Stimulated activated CD8-positive, alpha-beta memory T cell treated with anti-CD3 and anti-CD28 coated beads, Interleukin-4, amount 100 ng/mL, for 1 hour (primary cell): ENCODE measurements at places on chromosomes 5 and 9.

DNA sequence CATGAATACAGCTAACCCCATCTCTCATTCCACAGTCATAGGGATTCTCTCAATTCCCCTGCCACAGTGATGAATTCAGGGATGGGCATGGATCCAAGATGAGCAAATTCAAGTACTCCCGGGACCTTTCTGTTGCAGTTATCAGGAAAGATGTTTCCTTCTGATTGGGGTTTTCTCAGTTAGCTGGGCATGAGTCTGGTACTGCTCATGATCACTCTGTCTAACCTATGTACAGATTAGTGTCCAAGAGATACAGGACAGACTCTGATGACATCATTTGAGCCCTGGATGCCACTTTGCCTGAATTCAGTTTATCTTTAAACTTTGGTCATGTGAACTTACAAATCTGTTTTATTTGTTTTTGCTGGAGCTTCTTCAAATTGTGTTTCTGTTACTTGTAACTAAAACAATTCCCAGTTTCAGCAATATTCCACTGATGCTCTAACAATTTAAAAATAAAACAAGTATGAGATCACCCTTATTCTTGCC, 257.7 kb upstream of the KLF9 start:
- no peak for DNase-seq

GRCh38 chr5:23718564-23718963, 211.2 kb downstream of the PRDM9 start:
- DNase-seq, result no peak

DNA sequence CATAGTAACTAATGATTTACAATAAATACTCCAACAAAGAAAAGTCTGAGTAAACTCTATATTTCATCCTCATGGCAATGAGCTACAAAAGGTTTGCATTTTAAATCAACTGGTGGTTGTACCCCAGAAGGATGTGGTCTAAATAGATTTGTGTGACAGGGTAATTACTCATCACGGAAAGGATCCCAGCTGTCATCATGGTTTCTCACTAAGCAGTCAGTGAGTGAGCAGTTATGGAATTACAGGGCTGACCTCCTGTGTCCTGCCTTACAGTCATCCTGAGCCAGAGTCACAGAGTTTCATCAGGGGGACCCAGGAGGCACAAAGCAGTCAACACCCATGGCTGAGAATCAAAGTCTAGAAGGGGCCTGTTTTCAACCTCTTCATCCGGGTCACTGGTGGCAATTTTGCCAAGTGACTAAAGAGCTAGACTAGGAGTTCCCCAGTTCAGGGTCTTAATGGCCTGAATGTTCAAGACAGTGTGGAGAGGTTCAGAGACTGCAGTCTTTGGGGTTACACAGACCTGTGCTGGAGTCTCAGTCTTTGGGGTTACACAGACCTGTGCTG, 210.7 kb upstream of the SLC24A2 start:
- no peak for DNase-seq

DNA sequence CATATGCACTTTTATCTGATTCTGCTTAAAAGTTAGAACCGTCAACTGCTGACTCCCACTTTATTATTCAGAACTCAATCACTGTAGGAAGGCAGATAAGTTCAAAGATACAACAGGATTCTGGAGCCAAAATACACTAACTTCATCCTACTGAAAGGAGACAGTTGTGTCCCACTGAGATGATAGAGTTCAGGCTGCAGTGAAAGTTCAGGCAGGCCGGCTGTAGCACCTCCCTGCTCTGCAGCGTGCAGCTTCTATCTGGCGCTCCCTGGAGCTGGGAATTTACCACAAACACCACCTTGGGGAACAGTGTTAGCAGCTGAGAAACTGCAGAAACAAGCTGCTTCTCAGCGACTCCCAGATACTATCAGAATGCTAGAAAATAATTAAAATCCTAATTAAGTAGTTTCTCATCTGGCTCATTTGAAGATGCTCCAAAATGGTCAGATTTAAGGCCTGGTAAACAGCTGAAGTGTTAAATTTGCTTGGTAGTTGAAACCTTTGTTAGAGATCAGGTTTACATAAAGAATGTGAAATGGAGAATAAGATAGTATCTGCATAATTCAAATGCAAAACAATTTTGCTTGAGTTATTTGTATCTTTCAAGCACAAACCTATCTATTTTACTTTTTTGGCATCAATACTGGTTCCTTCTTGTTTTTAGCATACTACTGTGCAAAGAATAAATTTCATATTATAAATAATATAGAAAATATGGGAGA, 52.3 kb upstream of the CNTLN start:
- DNase-seq, result no peak

DNA sequence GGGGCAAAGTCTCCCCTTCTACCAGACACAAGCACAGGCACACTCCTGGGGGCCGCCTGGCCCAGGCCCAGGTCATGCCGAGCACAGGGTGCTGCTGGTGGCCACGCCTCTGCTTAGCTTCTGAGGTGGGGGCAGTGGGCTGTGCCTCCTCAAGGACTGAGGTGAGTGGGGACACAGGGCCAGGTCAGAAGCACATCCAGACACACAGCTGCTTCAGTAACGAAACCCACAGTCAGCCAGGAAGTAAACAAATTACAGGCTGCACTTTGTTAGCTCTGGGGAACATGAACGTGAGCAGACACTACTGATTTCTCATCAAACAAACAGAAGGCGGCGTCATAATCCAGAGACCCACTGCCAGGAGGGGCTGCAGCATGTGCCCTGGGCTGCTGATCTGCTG, 192.4 kb downstream of the HSPA4 start:
- DNase-seq, result no peak

DNA sequence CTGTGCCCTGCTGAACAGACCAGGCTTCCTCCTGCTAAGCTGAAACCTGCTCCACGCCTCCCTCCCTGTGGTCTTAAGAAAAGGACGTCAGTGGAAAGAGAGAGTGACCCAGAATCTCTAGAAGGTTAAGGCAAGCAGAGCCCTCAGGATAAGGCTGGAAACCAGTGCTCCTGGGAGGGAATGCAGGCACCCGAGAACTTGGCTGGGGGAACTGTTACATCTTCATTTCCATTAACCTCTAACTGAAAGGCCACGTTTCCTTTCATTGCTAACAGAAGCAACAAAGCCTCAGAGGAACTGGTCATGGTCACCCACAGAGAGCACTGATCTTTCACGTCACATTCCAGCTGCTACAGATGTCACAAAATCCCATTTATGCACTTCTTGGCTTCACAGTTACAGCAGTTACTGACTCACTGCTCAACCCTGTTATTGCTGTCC, 26.1 kb upstream of the AKNA start:
- DNase-seq, result no peak

- no peak for DNase-seq
Measured at GRCh38 chr5:138371454-138371853, 19.0 kb downstream of the KDM3B start.

DNA sequence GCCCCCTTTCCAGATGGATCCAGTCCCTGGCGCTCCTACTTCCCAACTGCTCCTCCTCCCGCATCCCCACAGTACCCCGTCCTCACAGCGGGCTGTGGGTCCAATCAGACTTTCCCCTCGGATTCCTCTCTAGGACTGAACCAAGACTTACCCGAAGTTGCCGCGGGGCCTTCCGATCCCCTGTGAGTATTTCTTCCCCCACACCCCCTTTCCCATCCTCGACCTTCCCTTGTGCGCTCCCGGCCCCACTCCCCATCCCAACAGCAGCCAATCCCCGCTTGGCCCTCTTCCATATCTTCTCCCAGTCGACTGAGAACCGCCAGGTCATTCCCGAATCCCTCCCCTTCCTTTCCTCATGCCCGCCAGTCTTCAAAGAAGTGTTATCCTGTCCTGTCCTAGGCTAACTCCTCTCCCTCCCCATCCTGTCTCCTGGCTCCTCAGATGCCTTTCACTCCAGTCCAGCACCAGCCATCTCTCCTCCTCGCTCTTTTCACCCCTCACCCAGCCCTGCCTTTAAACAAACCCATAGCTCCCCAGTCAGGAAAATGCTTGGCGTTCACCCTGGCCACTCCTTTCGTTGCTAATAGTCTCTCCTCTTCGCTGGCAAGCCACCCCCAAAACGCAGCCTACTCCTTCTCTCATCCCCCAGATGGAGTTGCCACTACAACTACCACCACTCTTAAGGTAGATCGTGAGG, 646 bp downstream of the SWI5 start:
- no peak for DNase-seq

DNA sequence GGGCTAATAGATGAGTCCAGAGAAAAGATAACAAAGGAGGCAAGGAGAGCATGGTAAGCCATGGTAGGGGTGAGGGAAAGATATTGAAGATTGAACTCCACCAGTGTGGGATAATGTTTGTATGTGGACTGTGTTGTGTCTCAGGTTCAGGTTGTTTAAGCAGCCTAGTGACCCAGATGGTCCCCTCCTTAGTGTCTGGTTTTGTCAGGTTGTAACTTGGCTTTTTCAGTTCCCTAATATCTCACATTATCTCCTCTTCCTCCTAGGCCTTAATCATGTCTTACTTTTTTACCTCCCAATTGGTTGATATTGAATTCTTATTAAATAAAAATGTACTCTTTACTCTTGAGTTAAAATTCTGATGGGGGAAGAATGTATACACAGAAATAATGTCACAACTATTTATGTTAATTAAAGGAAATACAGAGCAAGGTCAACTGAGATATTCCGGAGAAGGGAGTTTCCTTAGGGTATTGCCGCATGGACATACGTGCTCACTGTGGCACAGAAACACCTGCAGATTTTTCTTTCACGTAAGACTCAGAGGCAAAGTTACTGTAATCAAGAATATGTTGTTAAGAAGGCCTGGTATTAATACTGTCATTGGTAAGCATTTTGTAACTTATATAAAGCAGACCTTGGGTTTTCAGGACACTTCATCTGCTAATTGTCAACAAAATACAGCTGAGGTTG, 23.4 kb upstream of the SH3GL2 start:
- no peak for DNase-seq

GRCh38 chr5:137696481-137696880, 39.4 kb downstream of the KLHL3 start:
- DNase-seq, result no peak

DNA sequence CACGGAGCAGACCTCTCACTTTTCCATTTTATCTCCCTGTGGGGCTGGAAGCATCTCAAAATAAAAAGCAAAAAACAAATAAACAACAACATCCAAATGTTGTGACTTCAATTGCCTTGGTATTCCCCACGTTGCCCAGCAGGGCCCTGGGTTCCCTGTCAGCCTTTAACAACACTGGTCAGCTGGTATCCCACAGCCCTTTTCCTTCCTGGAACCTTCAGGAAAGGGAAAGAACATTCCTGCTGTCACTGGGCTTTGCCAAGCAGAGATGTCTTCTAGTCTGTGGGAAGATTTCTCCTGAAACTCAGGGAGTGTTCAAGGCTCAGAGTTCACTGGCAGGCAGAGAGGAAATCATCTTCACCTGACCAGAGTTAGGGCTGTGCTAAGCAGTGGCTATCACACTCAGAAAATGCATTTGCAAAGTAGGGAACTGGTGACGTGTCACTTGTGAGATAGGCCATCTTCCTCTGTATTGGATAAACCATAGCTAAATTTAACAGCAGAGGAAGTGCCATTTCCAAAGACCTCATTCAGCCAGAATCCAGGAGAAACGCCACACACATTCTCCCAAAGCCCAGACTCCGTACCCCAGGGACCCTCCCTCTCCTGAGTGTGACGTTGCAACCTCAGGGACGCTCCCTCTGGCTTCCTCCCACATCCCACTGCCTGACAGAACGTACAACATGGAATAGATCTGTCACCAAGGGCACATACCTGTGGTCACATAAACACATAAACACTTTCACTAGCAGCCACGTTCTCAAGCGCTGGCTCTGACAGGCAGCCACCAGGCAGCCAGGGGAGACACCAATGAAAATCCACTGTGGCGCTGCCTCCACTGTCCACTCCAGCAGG, 274.0 kb upstream of the DAPK1 start:
- no peak for DNase-seq

GRCh38 chr5:168227973-168228615, 63.4 kb upstream of the WWC1 start:
- no peak for DNase-seq

DNA sequence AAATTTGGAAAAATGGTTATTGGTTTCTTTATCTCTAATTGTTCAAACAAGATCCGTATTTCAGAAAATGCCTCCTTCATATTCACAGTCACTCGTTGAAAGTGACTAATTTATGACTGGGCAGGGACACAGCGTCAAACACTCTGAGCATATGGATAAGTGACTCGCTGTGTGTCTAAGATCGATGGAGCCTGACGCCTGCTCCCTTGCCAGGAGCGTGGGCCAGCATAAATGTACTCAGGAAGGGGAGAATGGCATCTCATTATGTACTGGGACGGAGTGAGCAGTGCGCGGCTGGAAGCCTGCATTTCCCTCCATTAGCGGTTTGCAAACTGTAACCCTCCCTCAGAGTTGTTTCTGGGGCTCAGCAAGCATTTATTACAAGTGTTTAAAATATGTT, 79.8 kb upstream of the CAST start:
- DNase-seq, result no peak

DNA sequence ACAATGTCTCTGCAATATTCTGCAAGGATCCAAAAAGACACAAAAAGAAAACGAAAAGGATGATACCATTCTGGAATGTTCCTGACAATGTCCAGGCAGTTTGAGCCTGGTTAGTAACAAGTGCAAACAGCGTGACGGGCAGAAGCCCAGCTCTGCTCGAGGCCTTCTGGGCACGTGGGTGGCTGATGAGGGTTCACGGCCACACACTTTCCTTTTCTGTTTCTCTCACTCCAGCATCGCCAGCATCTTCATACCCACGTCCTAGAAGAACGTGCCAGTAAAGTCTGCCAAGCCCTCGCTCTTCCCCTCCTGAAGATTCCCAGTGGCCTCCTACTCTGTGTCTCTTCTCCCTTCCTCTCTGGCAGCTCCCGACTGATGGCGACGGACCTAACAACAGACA, 36.7 kb downstream of the COL23A1 start:
- no peak for DNase-seq

DNA sequence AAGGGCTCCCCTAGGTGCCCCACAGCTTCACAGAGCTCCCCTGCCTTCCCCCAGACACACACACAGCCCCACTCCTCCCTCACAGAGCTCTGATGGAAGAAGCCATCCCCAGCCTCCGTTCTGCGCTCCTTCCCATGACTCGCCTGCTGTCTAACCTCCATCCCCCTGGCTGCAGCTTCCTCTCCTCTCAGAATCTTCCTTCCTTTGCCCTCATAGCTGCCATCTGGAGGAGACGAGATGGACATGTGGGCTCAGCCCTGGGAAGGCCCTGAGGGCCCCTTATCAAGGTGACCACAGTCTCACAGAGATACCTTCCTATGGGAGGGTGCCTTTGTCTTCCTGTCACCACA, 94.3 kb downstream of the PCDH1 start:
- DNase-seq, result no peak

GRCh38 chr9:111036429-111036789, 1.9 kb downstream of the LPAR1 start:
- DNase-seq, result no peak
